NCI-H2029 treated with DMSO at 0.1 percent for 48 hours (cell line): ENCODE measurements at places on chromosomes 1 and 21.
A peak's percentile ranks its signal among the peaks of the same experiment; 100 is the strongest.

DNA sequence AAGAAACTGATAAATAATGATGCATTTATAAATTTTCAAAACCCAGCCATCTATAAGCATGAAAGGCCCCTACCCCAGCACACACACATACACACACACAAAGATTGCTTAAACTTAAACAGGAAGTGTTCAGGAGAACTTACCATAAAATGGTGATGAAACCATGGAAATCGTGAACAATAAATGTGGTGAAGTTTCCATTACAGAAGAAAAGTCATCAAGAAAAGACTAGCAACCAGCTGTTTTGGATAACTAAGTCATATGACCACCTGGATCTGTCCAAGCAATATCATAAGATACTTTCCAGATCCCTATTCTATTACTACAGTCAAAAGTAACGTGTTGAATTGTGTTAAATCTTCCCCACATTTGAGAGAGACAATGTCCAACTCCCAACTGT lies 24.1 kb downstream of the RGS5 start:
- DNase-seq = no peak

- DNase-seq = no peak
Measured at GRCh38 chr1:236734141-236734765, 48.0 kb downstream of the ACTN2 start.

DNA sequence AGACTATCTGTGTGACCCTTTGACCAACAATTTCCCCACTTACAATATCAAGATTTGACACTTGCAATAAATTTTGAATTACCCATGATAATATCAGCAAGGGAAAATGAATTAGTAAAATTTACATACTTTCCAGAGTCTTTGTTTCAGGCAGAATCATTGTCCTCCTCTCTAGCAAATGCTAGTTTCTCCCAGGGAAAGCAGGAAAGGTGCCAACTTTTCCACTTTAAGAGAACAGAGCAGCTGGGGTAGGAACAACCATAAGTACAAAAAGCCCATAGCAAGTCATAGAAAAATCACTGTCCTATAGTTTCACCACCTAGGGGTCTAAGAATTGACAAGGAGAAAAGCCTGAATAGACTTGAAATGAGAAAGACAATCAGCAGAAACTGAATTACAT lies 67.1 kb upstream of the GUCA2B start:
- no peak for DNase-seq

GRCh38 chr21:37848721-37849490 lies 67.4 kb downstream of the KCNJ6 start:
- no peak for DNase-seq

GRCh38 chr1:195909061-195909460 lies 699.2 kb downstream of the KCNT2 start:
- DNase-seq = no peak

GRCh38 chr21:15422783-15423182 lies 307.0 kb upstream of the USP25 start:
- no peak for DNase-seq

- no peak for DNase-seq
Measured at GRCh38 chr1:220631238-220631815, 58.8 kb upstream of the C1orf115 start.

GRCh38 chr1:14517841-14518180 lies 80.7 kb upstream of the KAZN start:
- peak; percentile 94 for DNase-seq

DNA sequence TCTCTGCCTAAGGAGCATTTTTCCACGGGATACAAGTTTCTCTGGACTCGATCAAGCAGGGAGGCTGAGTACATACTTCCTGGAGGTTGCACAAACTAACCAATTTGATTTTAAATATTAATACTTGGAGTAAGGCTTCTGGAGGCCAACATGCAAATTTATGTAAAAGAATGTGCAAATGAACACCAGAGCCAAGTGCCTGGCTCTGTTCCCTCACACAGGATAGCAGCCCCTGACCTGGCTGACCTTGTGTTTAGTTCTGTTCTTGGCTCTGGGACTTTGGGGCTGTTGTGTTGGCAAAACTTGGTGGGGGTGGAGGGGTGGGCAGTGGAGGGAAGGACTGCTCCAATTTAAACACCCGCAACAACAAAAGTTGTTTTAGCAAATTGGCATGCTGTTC lies 34.2 kb downstream of the CNIH3 start:
- DNase-seq = no peak

GRCh38 chr1:47703981-47704596 lies 266.2 kb downstream of the FOXD2 start:
- no peak for DNase-seq

- no peak for DNase-seq
Measured at GRCh38 chr1:247494767-247495166, 36.9 kb upstream of the OR2B11 start.

GRCh38 chr1:203631946-203632345 lies 5.3 kb downstream of the ATP2B4 start:
- peak; percentile 16 for DNase-seq

DNA sequence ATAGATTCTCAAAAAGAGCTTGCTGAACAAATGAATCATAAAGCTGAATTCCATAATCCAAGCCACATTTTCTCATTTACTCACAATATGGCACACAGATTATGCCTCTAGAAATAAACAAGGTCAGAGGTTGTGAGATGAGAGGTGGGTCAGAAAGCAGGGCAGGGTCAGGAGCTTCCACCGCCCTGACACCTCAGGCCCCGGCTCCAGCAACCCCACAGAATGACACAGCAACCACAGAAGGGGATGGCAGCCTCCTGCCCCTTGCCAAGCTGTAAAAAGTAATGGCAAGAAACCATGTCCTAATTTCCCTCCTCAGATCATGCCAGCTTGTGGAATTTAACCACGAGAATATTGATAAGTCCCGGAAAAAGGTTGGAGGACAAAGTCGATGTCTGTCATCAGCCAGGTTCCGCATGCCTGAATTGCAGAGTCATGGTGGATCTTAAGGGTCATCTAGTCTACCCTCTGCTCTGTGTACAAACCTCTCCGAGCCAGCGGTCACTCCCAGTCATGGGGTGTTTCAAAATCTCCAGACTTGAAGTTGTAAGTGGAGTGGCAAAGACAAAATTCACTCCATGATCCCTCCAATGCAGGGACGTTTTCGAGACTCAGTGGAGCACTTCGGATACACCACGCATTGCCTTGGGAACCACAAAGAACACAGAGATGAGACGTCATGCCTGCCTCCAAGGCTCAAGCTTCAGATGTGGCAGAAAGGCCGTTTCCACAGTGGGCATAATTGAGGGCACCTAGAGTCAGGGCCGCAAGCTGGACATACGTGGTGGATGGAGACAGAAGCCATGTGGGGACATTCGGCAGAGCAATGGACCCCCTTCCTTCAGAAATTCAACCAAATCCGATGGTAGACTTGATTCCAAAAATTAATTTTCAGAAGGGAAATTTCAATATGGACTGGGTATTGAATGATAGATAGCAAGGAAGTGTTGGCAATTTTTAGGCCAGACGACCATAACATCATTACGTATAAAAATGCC lies 254.0 kb downstream of the TOMM20 start:
- DNase-seq = no peak

- no peak for DNase-seq
Measured at GRCh38 chr1:190328361-190328760, 149.3 kb downstream of the BRINP3 start.

DNA sequence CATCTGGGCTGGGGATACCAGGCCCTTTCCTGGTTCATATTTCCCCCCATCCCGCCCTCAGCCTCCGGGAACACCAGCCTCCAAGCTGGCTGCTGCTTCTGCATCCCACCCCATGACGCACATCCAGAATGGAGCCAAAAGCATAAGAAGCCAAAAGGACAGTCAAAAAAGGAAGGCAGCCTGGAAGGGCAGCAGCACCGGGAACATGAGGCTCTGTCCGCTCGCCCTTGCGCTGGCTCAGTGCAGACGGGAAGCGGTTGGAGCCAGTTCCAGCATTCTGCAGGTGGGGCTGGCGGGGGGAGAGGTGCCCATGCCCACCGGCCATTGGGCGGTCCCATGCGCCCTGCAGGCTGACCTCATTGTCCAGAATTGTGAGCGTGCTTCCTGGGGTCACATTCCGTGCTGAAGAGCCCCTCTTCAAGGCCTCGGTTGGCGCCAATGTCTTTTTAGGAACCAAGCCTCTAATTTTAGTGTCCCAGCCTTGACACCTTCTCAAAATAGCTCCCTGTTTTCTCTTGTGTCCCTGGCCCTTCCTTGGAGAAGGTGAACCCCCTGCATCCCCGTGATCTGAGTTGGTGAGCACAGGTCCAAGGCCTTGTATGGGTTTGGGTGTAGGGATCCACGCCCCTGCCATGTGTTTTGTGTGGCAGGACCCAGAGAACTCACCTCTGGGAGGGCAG lies 28.4 kb upstream of the NPPB start:
- DNase-seq = no peak

- no peak for DNase-seq
Measured at GRCh38 chr21:22351076-22351475, 1352.9 kb downstream of the NCAM2 start.

GRCh38 chr1:8194481-8195227 lies 123.3 kb upstream of the SLC45A1 start:
- no peak for DNase-seq

- no peak for DNase-seq
Measured at GRCh38 chr1:247415423-247416361, at the start of gene NLRP3. TSS of gene NLRP3 (plus strand) at chr1:247416173. CDS start at chr1:247418801, 2,628 bp downstream.

GRCh38 chr1:224804220-224804619 lies 125.3 kb upstream of the DNAH14 start:
- DNase-seq = no peak

DNA sequence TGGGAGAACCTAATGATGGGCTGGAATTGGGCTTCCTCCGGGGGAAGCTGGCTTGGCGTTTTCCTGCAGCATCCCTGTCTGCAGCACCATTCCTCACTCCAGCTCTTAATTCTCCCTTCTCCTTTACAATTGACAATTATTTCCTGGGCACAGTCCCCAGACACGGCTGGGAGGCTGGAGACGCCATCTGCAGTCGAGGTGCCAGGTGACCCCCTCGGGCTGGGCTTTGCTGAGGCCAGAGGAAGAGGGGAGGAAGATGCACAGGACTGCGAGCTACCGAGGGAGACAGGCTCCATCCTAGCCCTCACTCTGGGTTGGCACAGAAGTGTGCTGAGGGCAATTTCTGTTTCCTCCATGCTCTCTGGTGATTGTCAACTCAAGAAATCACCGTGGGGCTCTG lies 453.8 kb downstream of the PTPRU start:
- no peak for DNase-seq

- DNase-seq = no peak
Measured at GRCh38 chr1:228061411-228062084, 21.0 kb upstream of the ARF1 start.
